ENCODE measurements at places on chromosomes 5 and 9.

DNA sequence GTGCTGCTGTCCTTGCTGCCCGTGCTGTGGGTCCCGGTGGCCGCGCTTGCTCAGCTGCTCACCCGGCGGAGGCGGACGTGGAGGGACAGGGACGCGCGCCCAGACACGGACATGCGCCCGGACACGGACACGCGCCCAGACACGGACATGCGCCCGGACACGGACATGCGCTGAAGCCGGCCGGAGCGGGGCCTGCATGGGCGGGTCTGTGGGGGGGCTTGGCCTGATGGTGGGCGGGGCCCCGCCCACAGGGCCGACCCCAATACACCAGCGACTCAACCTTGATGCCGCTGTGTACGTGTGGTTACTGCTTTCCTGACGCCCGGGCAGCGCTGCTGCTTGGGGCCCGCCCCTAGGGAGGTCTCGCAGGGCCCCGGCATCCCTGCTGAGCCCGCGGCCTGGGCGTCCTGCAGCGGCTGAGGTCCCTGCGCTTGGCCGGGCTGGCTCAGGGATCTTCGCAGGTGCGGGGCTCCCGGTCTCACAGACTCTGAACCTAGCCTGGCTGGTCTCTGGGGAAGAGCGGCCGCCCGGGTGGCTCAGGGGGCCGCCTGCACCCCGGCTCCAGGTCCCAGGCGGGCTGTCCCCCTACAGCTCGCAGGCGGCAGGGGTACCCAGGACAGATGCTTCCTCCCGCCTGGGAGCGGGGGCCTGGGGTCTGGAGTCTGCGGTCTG lies 20.9 kb downstream of the SLC6A18 start:
- DNase-seq: no peak

GRCh38 chr9:126872516-126872915 lies 12.1 kb downstream of the ZBTB34 start:
- DNase-seq: peak; percentile 12

DNA sequence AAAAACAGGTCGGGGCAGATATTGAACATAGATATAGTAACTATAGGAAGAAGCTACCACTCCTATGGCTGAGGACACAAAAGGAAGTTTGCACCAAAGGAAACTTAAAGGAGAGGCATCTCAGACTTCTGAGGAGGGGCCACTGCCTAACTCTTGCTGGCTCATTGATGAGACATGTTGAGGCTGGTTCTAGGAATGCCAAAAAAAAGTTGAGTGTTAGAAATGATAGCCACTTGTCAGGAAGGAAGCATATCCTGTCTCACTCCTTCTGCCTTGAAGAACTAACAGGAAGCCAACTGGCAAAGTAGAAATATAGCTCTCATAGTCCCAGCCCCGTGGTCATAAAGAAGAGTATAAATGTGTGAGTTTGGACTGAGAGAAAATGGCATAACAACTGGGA lies 23.3 kb upstream of the STOM start:
- DNase-seq: no peak

DNA sequence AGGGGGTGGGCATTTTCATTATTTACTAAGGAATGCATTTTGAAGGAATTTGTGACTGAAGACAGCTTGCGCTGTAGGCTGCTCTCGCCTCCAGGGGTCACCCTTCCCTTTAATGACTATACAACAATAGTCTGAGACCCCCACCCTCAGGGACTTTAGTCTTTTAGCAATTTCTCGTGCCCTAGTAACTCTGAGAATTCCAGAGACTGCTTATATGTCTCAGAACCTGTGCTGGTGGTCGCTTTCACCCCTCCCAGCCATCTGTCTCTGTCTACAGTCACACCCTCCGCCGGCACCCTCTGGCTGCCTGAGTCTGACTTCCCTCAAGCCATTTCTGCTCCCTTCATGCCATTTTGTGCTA lies 671.4 kb downstream of the NR2F1-AS1 start:
- no peak for DNase-seq
